ENCODE measurements at places on chromosomes 1 and 21. TPM values are rescaled to one million over a fixed set of nuclear protein-coding genes. Genes with fewer than 3 reads are reported as not detected.

The PRDM16 gene
- total RNA-seq, result 2.8 TPM

The RBP7 gene
- total RNA-seq, result 23.3 TPM

The LACTBL1 gene
- total RNA-seq, result not detected

The SLC44A3 gene
- total RNA-seq, result 0.63 TPM

The TNN gene
- 0.23 TPM for total RNA-seq

The SPATA21 gene
- total RNA-seq, result not detected

The RHBG gene
- total RNA-seq, result not detected

The TAL1 gene
- total RNA-seq, result 4.3 TPM

The LCE2B gene
- total RNA-seq, result not detected

The NRIP1 gene
- total RNA-seq, result 21.7 TPM

The SLC35D1 gene
- 8.3 TPM for total RNA-seq

The TPTE gene
- not detected for total RNA-seq

The NOS1AP gene
- total RNA-seq, result 9.0 TPM

The SMAP2 gene
- 39.3 TPM for total RNA-seq

The SGIP1 gene
- 10.6 TPM for total RNA-seq

The C1orf115 gene
- 24.0 TPM for total RNA-seq

The CELA3A gene
- total RNA-seq, result not detected

The KDM5B gene
- total RNA-seq, result 34.9 TPM

The TM2D1 gene
- total RNA-seq, result 63.6 TPM

The LCE3E gene
- total RNA-seq, result not detected

The TRIM33 gene
- total RNA-seq, result 29.1 TPM

The CFHR1 gene
- not detected for total RNA-seq

The CAPN8 gene
- total RNA-seq, result not detected

The RPTN gene
- total RNA-seq, result not detected

The RUNX3 gene
- total RNA-seq, result 0.91 TPM

The ID3 gene
- 352 TPM for total RNA-seq

The IRF6 gene
- 0.84 TPM for total RNA-seq

The FAM131C gene
- total RNA-seq, result 0.33 TPM

The C8B gene
- total RNA-seq, result not detected

The PDZK1IP1 gene
- not detected for total RNA-seq

The CLCA1 gene
- not detected for total RNA-seq

The TNNI3K gene
- total RNA-seq, result 0.63 TPM

The CD1D gene
- total RNA-seq, result 2.0 TPM

The C8A gene
- not detected for total RNA-seq

The AGO4 gene
- total RNA-seq, result 42.7 TPM

The ACOT11 gene
- 16.8 TPM for total RNA-seq

The CFAP107 gene
- not detected for total RNA-seq

The KRTAP7-1 gene
- not detected for total RNA-seq

The FAM78B gene
- 1.2 TPM for total RNA-seq

The LCE1C gene
- total RNA-seq, result not detected

The PCP4L1 gene
- total RNA-seq, result 9.0 TPM

The AMY2A gene
- total RNA-seq, result not detected

The PPT1 gene
- 50.3 TPM for total RNA-seq

The METTL25B gene
- total RNA-seq, result 19.5 TPM

All from esophagus muscularis mucosa (tissue), 4 donors.